ENCODE measurements at places on chromosomes 3 and 15.

DNA sequence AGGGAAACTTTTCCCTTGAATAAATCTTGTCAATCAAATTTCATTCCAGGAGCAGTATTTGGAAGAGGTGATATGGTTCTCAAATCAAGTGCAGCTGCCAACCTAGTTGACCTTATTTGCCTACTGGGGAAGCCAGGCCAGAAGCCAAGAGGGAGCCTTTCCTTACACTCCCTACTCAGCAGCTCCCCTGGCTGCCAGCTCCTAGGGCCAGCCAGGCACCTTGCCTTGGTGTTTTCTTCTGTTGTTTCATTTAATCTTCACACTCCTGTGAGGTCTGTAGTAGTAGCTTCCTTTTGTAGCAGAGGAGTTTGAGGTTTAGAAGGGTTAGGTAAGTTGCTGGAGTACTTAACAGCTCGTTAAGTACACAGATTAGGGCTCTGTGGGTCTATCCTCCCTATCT is 22.6 kb downstream of the MKRN2OS start:
- DNase-seq = no peak

- DNase-seq = no peak
These were observed 298.9 kb upstream of the NR2F2 start for GRCh38 chr15:96031426-96032110.

DNA sequence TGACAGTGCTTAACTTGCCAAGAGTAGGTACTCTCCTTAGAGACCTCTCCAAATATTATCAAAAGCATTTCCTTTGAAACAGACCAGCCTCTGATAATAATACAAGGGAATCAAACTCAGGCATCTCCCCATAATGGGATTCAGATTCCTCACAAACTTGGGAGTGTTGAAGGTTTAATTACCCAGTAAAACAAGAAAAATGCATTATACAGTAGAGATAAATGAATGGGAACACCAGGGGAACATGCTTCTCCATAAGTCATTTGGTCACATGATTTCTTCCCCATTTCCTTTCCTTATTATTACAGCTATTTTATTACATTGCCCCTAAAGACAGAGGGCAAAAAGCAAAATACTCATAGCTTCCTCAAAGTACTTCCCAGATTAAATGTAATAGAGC is 325.0 kb upstream of the CDIN1 start:
- DNase-seq = no peak

DNA sequence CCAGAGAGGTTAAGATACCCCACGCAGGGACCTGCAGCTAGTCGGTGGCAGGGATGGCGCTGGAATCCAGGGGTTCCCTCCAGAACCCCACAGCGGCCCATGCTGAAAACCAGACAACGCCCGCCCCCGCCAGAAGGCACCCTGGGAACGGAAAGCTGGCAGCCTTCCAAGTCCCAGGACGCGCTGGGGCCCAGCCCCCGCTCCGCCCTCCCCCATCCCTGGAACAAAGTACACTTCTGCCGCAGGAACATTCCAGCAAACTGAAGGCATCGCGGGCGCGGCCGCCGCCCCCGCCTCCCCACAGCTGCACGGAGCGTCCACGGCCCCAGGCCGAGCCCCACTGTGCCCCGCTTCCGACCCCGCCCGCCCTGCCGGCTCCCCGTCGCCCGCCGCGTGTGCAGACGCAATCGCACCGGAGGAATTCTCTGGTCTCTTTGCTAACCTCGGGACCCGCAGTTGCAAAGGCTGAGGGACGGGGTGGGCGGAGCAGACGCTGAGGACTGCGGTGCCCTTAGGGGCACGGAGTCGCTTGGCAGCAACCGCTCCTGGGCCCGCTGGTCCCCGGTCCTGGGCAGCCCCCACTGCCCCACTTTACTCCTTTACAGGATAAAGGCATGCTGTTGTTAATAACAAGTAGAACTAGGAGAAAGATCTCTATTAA is 44.8 kb upstream of the RNU6-1 start:
- DNase-seq = peak; percentile 20

- no peak for DNase-seq
These were observed 44.7 kb downstream of the ATP11B start for GRCh38 chr3:182837855-182838454.

GRCh38 chr15:57112178-57112577 is 193.7 kb downstream of the TCF12 start:
- no peak for DNase-seq

GRCh38 chr15:45714590-45715488 is 80.0 kb downstream of the SQOR start:
- no peak for DNase-seq

GRCh38 chr15:51973775-51974174 is 2.2 kb upstream of the LEO1 start:
- DNase-seq = no peak

DNA sequence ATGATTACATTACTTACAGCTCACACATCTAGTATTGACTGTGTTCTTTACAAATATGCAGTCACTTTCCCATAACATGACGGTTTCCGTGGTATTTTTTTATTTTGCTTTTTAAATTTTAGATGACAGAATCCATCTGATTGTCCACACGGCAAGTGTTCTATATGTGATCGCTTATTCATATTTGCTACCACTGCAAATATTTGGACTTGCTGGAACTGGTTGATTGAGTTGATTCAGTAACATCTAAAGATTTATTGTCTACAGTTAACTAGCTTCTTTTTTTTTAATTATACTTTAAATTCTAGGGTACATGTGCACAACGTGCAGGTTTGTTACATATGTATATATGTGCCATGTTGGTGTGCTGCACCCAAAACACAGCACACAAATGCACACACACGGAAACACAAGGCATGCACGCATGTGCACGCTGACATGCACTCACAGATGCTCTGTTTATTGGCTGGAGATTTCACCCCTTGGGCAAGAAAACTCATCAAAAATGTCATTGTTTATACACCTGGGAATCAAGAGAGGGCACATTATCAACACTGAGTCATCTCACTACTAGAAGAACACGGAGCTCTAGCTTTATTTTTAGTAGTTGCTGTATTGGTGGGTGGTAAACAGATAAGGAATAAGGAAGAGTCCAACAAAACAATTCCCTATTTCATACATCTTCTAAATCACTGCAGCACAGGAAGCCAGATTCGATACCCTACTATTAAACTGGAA is 16.4 kb downstream of the ARRDC4 start:
- DNase-seq = no peak

DNA sequence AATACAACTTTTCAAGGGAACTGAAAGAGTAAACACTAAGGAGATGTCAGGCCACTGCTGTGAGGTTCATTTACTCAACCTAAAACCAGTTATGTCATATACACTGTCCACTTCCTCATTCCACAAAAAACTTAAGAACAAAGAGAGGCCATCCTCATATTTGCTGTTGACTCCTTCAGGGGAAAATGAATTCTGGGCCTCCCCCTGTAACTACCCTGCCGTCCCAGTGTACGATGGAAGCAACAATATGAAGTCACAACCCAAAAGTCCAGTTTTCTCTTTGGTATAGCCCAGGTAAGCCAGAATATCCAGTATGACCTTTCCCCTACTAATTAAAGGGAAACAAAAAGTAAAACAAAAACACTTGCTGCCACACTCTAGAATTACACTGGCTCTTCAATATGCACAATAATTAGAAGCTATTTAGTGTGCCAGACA is 16.2 kb downstream of the CEP152 start:
- DNase-seq = no peak

- no peak for DNase-seq
These were observed 60.7 kb upstream of the CORO2B start for GRCh38 chr15:68518046-68518445.

DNA sequence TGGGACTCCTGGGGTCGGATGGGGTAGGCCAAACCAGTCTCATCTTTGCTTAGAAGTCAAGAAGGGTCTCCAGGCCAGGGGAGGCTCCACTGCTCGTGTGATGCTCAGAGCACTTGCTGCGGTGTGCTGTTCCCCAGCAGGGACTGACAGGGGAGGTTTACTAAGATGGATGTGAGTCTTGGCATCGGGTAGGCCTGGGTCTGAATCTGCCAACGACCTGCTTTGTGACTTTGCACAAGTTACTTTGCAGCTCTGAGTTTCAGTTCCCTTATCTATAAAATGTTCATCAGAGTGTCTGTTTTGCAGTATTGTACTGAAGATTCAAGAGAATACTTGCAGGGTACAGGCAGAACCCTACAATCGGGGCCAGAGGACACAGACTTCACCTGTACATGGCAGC is 17.3 kb upstream of the CDCP1 start:
- no peak for DNase-seq

GRCh38 chr3:87625876-87626275 is 349.5 kb upstream of the POU1F1 start:
- DNase-seq = no peak

GRCh38 chr15:25990220-25990619 is 127.1 kb upstream of the ATP10A start:
- no peak for DNase-seq

GRCh38 chr3:107416138-107416537 is 38.9 kb downstream of the CCDC54 start:
- DNase-seq = no peak

- DNase-seq = no peak
These were observed 355.4 kb downstream of the MFSD1 start for GRCh38 chr3:159157275-159157674.

DNA sequence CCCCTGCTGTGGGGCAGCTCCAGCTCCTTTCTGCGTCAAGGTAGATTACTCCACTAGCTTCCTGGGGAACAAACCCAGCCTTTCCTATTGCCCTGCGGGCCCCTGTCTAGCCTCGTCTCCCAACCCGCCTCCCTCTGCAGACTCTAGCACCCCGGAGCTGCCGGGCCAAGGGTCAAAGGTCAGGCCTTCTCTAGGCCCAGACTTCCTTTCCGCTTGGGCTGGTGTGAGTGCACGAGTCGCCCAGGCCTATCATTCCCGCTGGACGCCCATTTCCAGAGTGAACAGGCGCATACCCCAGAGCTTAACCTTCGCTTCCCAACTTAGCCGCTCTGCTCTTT is 11.6 kb upstream of the ONECUT1 start:
- DNase-seq = no peak

- DNase-seq = no peak
These were observed 1.9 kb downstream of the MINDY2 start for GRCh38 chr15:58773024-58773423.

- DNase-seq = peak; percentile 13
These were observed 1.0 kb downstream of the PAK2 start for GRCh38 chr3:196740481-196741248.
